ENCODE measurements at places on chromosomes 1 and 21. TPM values are rescaled to one million over a fixed set of nuclear protein-coding genes. Genes with fewer than 3 reads are reported as not detected.

DNA sequence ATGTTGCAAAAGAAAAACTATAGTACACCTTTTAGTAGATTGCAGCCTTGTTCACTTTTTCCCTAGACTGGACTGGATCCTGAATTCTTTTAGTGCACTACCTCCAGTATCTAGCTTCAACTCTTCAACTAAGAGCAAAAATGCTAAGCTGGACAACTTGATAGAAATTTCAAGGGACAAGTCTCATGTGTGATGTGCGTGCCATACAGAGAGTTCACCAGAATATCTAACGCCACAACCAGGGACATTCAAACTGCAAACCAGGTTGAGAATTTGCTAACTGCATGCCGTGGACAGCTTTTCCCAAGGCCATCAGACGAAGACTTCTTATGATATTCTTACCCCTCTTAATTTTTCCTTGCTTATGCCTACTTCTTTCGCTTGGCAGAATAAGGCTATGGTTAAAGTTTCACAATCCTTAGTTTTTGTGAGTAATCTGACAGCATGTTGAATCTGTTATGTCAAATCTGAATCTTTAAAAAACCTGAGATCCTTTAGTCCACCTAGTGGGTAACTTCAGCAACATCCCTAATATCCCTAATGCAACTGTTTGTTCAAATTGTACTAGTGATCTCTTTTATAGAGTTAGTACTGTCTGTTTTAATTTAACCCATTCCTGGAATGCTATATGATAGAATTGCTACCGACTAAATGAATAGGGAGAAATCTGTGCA lies 66.4 kb downstream of the DDAH1 start:
- no peak for DNase-seq

RCAN3 gene
- 4.8 TPM for total RNA-seq

- DNase-seq: no peak
Measured at GRCh38 chr21:38925923-38926322, 120.2 kb downstream of the ETS2 start.

- DNase-seq: no peak
Measured at GRCh38 chr1:111236806-111237205, 9.3 kb downstream of the CHI3L2 start.

DSCAM gene
- total RNA-seq: 0.16 TPM

GRCh38 chr21:29320031-29320430 lies 21.3 kb downstream of the BACH1 start:
- no peak for DNase-seq

- no peak for DNase-seq
Measured at GRCh38 chr1:29849038-29849750, 612.9 kb downstream of the PTPRU start.

MYOC gene
- 29.4 TPM for total RNA-seq

DNA sequence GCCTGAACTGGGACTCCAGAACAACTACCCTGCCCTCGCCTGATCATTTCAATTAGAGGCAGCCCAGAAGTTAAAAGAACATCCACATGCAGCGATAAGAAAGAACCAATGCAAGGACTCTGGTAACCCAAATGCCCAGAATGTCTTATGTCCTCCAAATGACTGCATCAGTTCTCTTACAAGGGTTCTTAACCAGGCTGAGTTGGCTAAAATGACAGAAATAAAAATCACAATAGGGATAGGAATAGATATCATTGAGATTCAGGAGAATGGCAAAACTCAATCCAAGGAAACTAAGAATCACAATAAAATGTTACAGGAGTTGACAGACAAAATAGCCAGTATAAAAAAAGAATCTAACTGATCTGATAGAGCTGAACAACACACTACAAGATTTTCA lies 80.1 kb upstream of the PTGFR start:
- DNase-seq: no peak

- DNase-seq: no peak
Measured at GRCh38 chr1:171793636-171794035, 12.2 kb downstream of the METTL13 start.

LCA5L gene
- 0.94 TPM for total RNA-seq

DNA sequence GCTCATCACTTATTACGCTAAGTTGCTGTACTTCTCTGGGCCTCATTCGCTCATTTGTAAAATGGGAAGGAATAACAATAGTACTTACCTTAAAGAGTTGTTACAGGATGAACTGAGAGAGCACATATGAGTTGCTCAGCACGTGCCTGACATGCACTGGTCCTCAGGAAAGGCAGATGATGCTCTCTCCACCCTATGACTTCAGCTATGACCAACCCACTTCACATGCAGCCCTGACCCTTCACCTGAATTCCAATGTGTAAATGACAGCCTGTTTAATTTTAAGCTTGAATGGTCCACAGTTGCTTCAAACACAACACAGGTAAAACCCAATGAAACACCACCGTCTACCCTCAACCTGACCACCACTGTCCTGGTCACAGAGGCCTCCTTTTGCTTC lies 32.9 kb downstream of the GADD45A start:
- no peak for DNase-seq

- DNase-seq: no peak
Measured at GRCh38 chr1:62281922-62282555, 37.2 kb downstream of the KANK4 start.

GRCh38 chr21:31273278-31273677 lies 70.8 kb downstream of the TIAM1 start:
- no peak for DNase-seq

ACTL8 gene
- not detected for total RNA-seq

All from omental fat pad (tissue), 4 donors.